ENCODE measurements at places on chromosomes 3 and 15.

- peak overlapping the region; percentile 15 for H3K27ac ChIP-seq
- H3K4me1 ChIP-seq, result peaks cover 44% of the 10 kb centered on the region
- H3K36me3 ChIP-seq, result peaks cover 44% of the 10 kb centered on the region
- no peak overlapping the region for H3K4me3 ChIP-seq
- DNase-seq, result no peak
- no peaks in the 10 kb centered on the region for H3K27me3 ChIP-seq
Measured at GRCh38 chr3:73046195-73046594, 15.3 kb upstream of the EBLN2 start.

DNA sequence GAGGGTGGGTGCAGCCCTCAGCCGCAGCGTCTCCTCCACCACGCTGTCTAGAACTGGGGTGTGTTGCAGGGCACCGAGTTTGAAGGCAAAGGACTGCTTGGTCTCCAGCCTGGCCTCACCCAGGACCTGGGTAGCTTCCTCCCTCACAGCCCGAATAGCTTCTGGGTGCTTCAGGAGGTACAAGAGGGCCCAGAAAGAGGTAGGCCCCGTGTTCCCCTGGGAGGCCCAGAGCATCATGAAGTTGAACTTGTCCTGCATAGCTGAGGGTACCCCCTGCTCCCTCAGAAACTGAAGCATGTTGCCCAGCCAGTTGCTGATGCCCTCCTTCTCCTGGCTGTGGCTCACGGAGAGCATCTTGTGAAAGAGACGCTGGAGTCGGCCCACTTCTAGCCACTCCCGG is 930 bp downstream of the CYP8B1 start:
- no peaks in the 10 kb centered on the region for H3K36me3 ChIP-seq
- no peak overlapping the region for H3K4me3 ChIP-seq
- DNase-seq, result no peak
- peaks cover 9% of the 10 kb centered on the region for H3K27me3 ChIP-seq
- H3K4me1 ChIP-seq, result no peaks in the 10 kb centered on the region

- H3K27me3 ChIP-seq, result no peaks in the 10 kb centered on the region
- no peaks in the 10 kb centered on the region for H3K4me1 ChIP-seq
- H3K27ac ChIP-seq, result no peak overlapping the region
Measured at GRCh38 chr3:41854956-41855355, 106.9 kb downstream of the ULK4 start.

DNA sequence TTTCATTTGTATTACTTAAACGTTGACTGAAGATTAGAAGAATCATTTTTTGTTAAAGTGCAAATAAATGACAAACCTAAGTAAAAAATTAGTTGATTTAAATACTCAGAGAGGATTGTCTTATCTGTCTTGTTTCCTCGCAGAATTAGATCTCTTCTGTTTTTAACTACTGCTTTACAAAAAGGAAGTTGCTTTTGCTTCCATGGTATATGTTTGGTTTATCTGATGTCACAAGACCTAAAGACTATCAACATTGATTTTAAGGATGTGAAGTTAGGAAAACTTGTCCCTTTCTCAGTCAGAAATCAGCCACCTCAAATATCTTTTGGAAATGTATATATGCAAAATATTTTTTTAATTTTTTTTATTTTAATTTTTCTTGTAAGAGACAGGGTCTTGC is 28.7 kb downstream of the GPR171 start:
- no peak for DNase-seq
- H3K4me3 ChIP-seq, result no peak overlapping the region
- peaks cover 4% of the 10 kb centered on the region for H3K36me3 ChIP-seq
- H3K27me3 ChIP-seq, result no peaks in the 10 kb centered on the region

DNA sequence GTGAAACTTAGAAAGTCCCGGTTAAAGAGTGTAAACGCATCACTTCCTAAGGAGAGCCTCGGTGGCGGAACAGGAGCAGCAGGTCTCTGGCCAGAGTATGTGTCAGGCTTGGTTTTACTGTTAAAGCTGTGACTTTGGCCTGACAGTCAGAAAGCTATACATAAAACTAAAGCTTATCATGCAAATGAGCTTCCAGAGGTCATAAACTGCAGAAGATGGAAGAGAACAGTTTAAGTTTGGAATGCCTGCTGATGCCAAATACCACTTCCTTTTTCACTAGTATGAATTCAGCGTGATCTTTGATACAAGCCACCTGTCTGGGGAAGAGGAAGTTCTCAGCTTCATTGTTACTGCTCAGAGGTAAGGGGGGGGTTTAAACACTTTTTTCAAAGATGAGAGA is 125.1 kb upstream of the CTDSPL start:
- no peak overlapping the region for H3K27ac ChIP-seq
- peaks cover 23% of the 10 kb centered on the region for H3K27me3 ChIP-seq
- no peak overlapping the region for H3K4me3 ChIP-seq
- DNase-seq, result no peak
- H3K36me3 ChIP-seq, result no peaks in the 10 kb centered on the region
- H3K4me1 ChIP-seq, result no peaks in the 10 kb centered on the region

DNA sequence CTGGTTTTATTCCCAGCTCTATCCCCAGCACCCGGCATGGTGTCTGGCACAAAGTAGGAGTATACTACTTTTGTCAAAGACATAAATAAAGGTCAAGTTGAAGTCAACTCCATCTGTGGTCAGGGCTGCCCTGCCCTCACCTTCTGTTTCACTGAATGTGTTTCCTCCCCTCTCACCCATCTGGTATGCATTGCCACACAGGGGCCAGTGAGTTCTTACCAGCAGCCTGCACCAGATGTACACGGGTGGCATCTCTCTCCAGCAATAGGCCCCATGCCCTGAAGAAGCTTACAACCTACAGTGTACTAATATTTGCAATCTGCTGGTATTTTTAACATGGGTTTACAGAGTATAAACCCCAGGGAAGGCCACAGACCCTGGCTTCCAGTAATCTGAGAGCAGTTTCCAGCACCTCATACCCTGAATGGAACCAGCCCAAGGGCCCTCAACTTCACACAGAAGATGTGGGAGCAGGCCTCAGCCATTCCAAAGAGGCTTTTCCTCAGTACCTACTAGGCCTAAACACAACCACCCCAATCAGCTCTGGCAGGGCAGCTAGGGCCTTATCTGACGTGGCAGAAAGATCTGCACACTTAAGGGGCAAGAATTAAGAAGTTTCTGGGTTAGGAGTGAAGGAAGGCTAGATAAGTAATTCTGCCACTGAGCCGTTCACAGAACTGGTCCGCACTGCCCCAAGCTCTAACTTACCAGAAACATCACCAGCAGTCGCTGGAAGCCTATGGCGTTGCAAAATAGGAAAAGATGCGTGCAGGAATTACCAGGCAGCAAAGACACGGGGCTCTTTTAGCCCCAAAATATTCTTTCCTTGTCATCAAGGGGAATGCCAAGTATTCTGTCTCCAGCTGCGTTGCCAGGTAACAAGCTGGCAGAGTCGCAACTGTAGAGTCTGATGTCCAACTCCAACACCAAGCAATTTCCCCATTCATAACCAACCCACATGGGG is 2.1 kb downstream of the IDH2 start:
- H3K4me3 ChIP-seq, result peak overlapping the region; percentile 86
- DNase-seq, result no peak
- peak overlapping the region; percentile 92 for H3K27ac ChIP-seq
- H3K27me3 ChIP-seq, result no peaks in the 10 kb centered on the region
- H3K4me1 ChIP-seq, result peaks cover 67% of the 10 kb centered on the region

- no peak for DNase-seq
- peaks cover 7% of the 10 kb centered on the region for H3K4me1 ChIP-seq
- H3K27me3 ChIP-seq, result peaks cover 77% of the 10 kb centered on the region
- H3K36me3 ChIP-seq, result no peaks in the 10 kb centered on the region
Measured at GRCh38 chr3:98733053-98733811, 29.9 kb upstream of the ST3GAL6 start.

- no peak overlapping the region for H3K4me3 ChIP-seq
- H3K27ac ChIP-seq, result no peak overlapping the region
Measured at GRCh38 chr15:80934761-80935221, 54.8 kb downstream of the MESD start.

DNA sequence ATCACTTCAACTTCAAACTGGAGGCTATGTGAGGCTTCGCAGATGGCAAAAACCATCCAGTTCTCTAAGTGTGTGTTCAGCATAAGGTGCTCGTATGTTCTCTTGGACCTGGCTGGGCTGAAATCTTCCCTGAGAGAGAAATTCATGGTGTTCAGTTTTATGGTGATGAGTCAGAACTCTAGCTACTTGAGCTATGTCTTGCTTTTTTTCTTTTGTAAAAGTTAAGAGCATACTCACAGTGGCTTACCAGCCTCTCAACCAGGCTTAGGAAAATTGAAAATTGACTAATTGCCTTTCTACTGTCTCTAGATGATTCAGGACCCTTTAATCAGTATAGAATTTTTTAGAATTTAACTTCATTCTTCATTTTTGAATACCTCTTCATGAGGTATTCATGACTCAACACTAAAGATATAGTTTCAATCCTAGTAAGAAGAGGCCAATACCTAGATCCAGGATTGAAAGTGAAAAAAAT is 617.5 kb downstream of the TBL1XR1 start:
- no peak overlapping the region for H3K27ac ChIP-seq
- no peaks in the 10 kb centered on the region for H3K4me1 ChIP-seq
- no peak overlapping the region for H3K4me3 ChIP-seq
- H3K27me3 ChIP-seq, result no peaks in the 10 kb centered on the region
- H3K36me3 ChIP-seq, result peaks cover 3% of the 10 kb centered on the region

GRCh38 chr15:83928392-83928734 is 274.4 kb downstream of the ADAMTSL3 start:
- no peaks in the 10 kb centered on the region for H3K4me1 ChIP-seq
- H3K4me3 ChIP-seq, result no peak overlapping the region
- H3K27ac ChIP-seq, result no peak overlapping the region
- DNase-seq, result no peak

GRCh38 chr15:42903388-42904324 is 16.9 kb downstream of the TTBK2 start:
- no peaks in the 10 kb centered on the region for H3K27me3 ChIP-seq
- H3K4me3 ChIP-seq, result no peak overlapping the region
- H3K27ac ChIP-seq, result no peak overlapping the region
- H3K36me3 ChIP-seq, result no peaks in the 10 kb centered on the region

- no peaks in the 10 kb centered on the region for H3K36me3 ChIP-seq
- H3K4me1 ChIP-seq, result peaks cover 2% of the 10 kb centered on the region
- no peak overlapping the region for H3K4me3 ChIP-seq
- peaks cover 15% of the 10 kb centered on the region for H3K27me3 ChIP-seq
- no peak for DNase-seq
Measured at GRCh38 chr3:53689681-53690080, 156.5 kb downstream of the CHDH start.

- H3K4me1 ChIP-seq, result peaks cover 9% of the 10 kb centered on the region
- no peaks in the 10 kb centered on the region for H3K36me3 ChIP-seq
- no peaks in the 10 kb centered on the region for H3K27me3 ChIP-seq
- DNase-seq, result peak; percentile 47
- no peak overlapping the region for H3K4me3 ChIP-seq
- no peak overlapping the region for H3K27ac ChIP-seq
Measured at GRCh38 chr3:48273594-48274211, 32.8 kb downstream of the ZNF589 start.

GRCh38 chr15:43511012-43511885 is 6.2 kb upstream of the MAP1A start:
- peak overlapping the region; percentile 97 for H3K27ac ChIP-seq
- no peak for DNase-seq
- H3K36me3 ChIP-seq, result peaks cover 16% of the 10 kb centered on the region
- H3K4me1 ChIP-seq, result peaks cover 16% of the 10 kb centered on the region

- peaks cover 5% of the 10 kb centered on the region for H3K27me3 ChIP-seq
- H3K4me3 ChIP-seq, result no peak overlapping the region
- DNase-seq, result no peak
- no peaks in the 10 kb centered on the region for H3K36me3 ChIP-seq
- no peak overlapping the region for H3K27ac ChIP-seq
Measured at GRCh38 chr3:140499114-140499757, 178.6 kb upstream of the TRIM42 start.

- H3K36me3 ChIP-seq, result no peaks in the 10 kb centered on the region
- DNase-seq, result no peak
- H3K27ac ChIP-seq, result no peak overlapping the region
- H3K4me3 ChIP-seq, result no peak overlapping the region
Measured at GRCh38 chr15:83339396-83339795, 54.9 kb upstream of the BNC1 start.

GRCh38 chr15:85690561-85691231 is 104.0 kb downstream of the KLHL25 start:
- DNase-seq, result no peak
- H3K27me3 ChIP-seq, result no peaks in the 10 kb centered on the region
- peaks cover 43% of the 10 kb centered on the region for H3K4me1 ChIP-seq
- peaks cover 64% of the 10 kb centered on the region for H3K36me3 ChIP-seq
- H3K4me3 ChIP-seq, result peak overlapping the region; percentile 86
- H3K27ac ChIP-seq, result peak overlapping the region; percentile 96

DNA sequence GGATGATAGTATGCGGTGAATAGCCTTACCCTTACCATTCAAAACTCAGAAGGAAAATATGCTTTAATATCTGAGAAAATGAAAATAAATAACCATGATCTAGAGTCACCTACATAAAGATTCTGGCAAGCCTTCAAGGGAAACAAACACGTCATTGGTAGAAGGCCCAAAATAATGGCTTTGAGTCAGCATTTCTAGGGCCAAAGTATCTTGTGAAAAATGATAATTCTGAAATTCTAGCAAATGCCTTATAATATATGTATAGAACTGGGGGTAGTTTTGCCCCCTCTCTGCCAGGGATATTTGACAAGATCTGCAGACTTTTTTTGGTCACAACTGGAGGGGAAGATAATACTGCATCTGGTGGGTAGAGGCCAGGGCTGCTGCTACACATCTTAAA is 15.4 kb downstream of the PLSCR1 start:
- no peak for DNase-seq
- H3K27me3 ChIP-seq, result no peaks in the 10 kb centered on the region
- no peaks in the 10 kb centered on the region for H3K4me1 ChIP-seq
- no peak overlapping the region for H3K27ac ChIP-seq
- H3K36me3 ChIP-seq, result peaks cover 18% of the 10 kb centered on the region

- H3K36me3 ChIP-seq, result no peaks in the 10 kb centered on the region
- no peak overlapping the region for H3K4me3 ChIP-seq
- H3K27me3 ChIP-seq, result no peaks in the 10 kb centered on the region
- H3K4me1 ChIP-seq, result no peaks in the 10 kb centered on the region
- no peak for DNase-seq
- no peak overlapping the region for H3K27ac ChIP-seq
Measured at GRCh38 chr3:74824366-74824765, 209.9 kb upstream of the CNTN3 start.

DNA sequence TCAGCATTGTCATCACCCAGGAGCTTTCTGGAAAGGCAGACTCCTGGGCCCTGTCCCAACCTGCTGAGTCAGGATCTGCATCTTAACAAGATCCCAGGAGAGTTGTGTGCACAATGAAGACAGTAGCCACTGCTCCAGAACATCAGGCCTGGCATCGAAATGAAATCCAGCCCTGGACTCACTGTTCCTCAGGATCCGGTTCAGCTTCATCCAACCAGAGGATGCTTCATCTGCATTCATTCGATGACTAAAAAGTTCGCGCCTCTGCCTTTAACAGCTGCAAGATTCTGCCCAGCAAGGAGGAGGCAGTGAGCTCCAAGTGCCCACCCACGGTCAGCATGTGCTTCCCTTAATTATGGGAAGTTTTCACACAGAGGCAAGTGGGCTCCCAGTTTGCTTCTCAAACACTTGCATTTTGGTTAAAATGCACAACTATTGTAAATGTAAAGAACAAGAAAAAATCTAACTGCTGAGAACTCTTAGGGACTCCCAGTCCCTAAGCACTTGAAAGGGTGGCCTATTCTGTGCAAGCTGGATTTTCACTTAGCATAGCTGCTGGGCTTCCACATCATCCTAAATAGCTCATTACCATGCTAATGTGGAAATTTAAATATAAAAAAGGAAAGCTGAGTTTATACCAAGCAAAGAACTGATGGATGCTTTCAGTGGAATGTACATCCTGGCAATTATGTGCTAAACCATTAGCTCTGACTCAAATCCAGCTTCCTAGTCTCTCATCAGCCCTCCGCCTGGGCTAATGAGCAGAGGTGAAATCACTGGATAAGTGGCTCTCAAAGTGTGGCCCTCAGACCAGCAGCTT is 25.5 kb upstream of the ESYT3 start:
- H3K27ac ChIP-seq, result no peak overlapping the region
- no peaks in the 10 kb centered on the region for H3K4me1 ChIP-seq
- no peak for DNase-seq
- H3K27me3 ChIP-seq, result peaks cover 48% of the 10 kb centered on the region

Data from effector memory CD8-positive, alpha-beta T cell (primary cell).